ENCODE measurements at places on chromosomes 13 and 19. TPM values are rescaled to one million over a fixed set of nuclear protein-coding genes. Genes with fewer than 3 reads are reported as not detected.

CGB8 gene
- not detected for total RNA-seq

PRSS57 gene
- total RNA-seq: not detected

ALG5 gene
- total RNA-seq: 30.6 TPM

PRR22 gene
- 0.38 TPM for total RNA-seq

PEAK3 gene
- total RNA-seq: 0.44 TPM

IL12RB1 gene
- total RNA-seq: 0.38 TPM

FFAR1 gene
- not detected for total RNA-seq

ABHD8 gene
- 25.3 TPM for total RNA-seq
